Stimulated activated CD8-positive, alpha-beta memory T cell treated with anti-CD3 and anti-CD28 coated beads, Interleukin-2, amount 100 ng/mL, for 1 hour (primary cell): ENCODE measurements at places on chromosomes 12 and 14.
A peak's percentile ranks its signal among the peaks of the same experiment; 100 is the strongest.

DNA sequence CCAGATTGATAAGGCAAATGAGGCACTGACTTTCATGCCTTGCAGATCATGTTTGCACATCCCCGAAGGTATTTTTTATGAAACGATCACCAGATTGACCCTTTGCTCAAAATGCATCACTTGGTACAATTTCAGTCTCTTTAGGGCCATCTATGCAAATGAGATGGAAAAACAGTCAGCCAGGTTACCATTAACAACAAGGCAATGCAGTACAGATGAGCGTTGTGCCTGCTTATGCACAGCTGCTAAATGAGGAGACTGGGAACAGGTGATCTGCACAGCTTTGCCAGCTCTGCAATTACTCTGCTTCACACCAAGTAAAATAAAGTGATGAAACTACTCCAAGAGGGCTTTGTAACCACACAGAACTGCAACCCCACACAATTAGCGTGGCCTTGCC is 26.1 kb upstream of the PLEKHG7 start:
- no peak for DNase-seq

- DNase-seq, result no peak
These were observed 3.4 kb downstream of the B4GALNT3 start for GRCh38 chr12:462936-463705.

DNA sequence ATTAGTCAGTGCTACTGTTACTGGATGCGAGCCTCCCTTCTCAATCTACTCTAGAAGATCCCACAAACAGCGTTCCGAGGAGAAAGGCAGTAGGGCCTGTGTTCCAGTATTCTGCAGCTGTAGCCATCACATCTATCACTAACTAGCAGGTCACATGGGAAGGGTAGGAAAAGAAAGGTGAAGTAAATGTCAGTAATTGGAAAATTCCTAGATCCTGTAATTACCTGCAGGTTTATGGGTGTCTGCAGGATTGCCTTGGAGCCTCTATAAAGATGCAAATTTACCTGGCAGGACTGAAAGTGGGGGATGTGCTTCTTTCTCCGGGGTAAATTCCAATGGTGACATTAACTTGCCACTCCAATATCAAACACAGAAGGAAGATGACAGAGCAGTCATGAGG is 77.8 kb downstream of the FERMT2 start:
- DNase-seq, result no peak

- no peak for DNase-seq
These were observed 148.4 kb downstream of the ALG10B start for GRCh38 chr12:38465020-38465419.

GRCh38 chr12:110458756-110459155 is 8.6 kb upstream of the ARPC3 start:
- DNase-seq, result no peak

DNA sequence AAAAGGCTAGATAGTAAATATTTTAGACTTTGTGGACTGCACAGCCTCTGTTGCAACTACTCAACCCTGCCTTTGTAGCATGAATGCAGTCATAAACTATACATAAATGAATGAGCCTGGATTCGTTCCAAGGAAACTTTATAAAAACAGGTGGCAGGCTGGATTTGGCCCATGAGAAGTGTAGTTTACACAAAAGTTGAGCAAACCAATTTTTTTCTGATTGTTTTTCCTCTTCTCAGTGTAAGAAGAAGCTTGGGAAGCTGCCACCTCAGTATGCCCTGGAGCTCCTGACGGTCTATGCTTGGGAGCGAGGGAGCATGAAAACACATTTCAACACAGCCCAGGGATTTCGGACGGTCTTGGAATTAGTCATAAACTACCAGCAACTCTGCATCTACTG is 9.5 kb downstream of the OAS1 start:
- no peak for DNase-seq

DNA sequence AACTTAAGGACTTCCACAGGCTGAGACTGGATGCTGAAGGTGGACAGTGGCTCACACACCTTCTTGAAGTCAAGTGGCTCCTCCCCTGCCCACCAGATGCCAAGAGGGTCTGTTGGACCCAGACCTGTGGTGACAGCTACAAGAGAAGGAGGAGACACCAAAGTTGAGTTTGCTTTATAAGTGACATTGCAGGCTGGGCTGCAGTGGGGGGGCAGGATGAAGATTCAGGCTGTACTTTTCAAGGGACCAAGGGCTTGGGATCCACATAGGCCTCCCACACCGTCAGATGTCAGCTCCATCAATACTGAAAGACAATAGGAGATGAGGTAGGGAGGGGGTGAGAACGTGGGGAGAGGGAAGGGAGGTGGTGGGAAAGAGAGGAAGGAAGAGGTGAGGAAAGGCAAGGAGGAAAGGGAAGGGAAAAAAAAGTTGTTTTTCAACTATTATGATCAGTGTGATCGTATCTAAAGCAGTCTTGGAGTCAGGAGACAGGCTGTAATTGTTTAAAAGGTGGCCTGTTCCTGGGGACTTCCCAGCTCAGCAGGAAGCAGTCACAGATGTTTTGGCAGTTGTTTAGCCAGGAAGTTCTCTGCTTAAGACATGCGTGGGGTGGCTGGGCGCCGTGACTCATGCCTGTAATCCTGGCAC is 84.1 kb upstream of the RESF1 start:
- DNase-seq, result peak; percentile 19

DNA sequence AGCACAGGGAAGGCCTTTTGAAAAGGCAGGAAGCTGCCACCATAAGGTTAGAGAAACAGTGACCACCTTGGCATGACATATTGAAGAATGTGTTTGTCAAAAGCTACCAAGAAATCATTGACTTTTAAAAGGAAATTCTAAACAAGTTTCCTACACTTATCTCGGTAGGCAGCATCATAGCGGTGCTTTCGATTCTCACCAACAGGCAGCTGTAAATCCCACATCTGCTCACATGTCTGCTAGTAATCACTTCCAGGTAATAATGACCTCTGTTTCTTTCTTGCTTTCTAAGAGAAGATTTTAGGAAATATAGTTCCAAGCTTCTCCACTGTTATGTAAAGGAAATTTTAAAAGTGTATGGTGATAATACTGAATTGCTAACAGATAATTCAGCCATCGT is 821.1 kb upstream of the FOXG1 start:
- DNase-seq, result no peak

DNA sequence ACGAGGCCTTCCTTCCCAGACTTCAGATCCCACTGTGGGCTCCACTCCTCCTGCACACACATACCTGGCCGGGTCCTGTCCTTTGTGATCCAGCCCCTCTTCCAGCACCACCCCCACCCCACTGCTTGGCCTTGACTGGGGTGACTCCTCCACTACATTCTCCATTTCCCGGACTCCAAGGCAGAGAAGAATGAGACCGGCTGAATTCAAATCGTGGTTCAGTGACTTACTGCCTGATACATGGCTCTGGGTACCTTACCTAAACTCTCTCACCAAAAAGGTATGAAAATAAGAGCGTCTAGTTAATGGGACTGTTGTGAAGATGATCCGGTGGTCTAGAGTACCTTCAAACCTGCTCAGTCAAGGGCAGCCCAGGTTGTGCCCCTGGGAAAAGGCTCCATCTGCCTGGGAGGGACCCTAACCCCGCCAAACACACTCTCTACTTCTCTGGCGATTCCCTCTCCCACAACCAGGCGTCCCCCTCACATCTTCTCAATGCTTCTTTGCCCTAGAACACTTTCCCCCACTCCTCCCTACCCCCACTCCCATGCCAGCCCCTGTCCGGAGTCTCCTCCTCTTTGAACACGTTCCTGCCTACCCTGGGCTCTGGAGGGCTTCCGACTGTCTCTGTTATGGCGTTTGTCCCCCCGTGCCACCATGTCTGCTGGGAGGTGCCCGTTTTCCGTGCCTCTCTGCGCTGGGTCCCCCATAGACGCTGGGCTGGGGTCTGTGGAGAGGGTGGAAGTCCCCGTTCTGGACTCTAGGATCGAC is 1.5 kb upstream of the ZBTB42 start:
- no peak for DNase-seq

DNA sequence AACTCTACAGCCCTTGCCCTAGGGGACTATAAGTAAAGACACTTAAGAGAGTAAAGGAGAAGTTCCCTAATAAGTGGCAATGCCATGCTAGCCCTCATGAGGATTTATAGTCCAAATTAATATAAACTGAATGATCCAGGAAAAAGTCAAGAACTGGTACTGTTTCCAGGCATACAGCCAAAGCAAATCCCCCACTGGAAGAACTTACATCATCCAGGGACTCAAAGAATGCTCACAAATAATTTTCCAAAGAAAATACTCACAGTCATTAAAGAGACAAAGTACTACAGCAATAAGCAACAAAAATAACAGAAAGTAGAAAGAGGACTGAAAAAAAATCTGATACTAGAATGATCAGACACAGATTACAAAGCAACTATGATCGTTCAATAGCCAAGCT is 79.7 kb upstream of the RAP1B start:
- no peak for DNase-seq

GRCh38 chr12:110791589-110791988 is 48.9 kb upstream of the PPP1CC start:
- DNase-seq, result no peak

DNA sequence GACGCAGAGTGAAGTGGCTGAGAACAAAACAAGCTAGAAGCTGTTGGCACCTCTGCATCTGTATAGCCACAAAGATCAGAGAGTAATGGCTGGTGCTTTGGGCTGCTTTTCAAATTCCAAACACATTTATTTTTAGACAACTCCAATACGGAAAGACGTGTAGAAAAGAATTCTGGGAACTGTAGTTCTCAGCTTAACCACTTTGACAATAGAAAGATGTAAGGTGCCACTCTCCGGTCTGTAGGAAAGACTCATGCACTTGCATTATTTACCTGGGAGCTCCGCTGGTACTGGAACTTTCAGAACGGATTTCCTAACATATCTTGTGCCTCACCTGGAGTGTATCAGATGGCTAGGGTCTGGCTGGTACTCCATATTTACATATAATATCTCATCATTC is 1.8 kb upstream of the OR4K2 start:
- DNase-seq, result no peak

GRCh38 chr12:103503546-103504480 is 8.0 kb upstream of the C12orf42 start:
- DNase-seq, result peak; percentile 44

GRCh38 chr12:132245521-132246101 is 83.8 kb downstream of the GALNT9 start:
- DNase-seq, result no peak

GRCh38 chr14:91732859-91733477 is 1.1 kb upstream of the CATSPERB start:
- no peak for DNase-seq

DNA sequence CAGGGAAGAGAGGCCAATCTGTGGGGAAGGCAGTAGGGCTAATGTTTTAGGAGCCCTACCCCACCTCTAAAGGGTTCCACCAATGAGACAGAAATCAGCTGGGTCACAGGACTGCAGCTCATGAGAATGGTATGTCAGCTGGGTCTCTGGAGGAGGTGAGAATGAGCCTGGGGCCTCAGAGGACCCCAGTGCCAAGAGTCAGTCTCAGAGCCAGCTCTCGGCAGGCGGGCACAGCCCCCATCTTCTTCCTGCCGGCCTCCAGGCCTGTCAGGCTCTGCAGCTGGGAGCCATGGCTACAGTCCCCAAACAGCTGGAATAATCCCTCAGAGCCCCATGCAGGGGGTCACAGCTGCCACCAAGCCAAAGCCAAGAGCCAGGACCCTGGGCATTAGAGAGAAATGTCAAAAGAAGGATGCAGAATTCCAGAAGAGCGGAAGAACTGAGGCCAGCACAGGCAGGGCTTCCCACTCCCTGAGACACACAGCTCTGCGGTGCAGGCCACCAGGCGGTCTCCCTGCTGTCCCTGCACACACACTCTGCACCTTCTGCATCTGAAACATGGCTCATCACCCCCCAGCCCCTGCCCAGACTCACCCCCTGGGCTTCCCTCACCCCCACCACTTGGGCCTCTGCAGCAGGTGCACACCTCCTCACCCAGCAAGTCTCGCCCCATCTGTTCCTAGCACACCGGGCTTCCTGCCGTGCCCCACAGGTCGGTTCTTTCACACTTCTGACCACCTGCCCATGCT is 26.0 kb downstream of the ITPK1 start:
- DNase-seq, result no peak

DNA sequence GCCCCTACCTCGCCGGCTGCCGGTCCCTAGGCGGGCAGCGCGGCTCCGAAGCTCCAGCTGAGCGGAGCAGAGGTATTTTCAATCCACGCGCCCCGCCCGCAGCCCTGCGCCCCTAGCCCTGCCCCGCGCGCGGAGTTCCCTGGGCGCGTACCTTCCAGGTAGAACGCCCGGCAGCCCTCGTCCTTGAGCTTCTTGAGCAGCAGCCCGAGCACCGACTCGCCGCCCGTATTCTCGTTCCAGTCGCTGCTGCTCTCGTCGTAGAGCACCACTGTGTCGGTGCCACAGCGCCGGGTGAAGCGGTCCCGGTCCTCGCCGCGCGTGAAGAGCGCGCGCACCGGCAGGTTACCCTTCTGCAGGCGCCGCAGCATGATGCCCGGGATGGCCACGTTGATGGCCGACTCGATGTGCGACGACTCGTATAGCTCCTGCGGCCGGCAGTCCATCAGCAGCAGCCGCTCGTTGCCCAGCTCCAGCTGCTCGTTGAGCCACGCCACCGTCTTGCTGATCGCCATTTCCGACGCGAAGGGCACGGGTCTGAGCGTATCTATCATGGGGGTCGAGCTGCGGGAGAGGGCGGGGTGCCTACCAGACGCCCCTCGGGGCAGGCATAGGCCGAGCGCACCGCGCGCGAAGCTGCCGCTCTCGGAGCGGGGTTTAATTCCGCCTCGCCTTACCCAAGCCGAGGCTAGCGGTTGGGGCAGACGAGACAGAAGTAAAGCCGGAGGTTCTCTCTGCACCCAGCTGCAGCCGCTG is 636 bp downstream of the DUSP6 start:
- peak; percentile 5 for DNase-seq

DNA sequence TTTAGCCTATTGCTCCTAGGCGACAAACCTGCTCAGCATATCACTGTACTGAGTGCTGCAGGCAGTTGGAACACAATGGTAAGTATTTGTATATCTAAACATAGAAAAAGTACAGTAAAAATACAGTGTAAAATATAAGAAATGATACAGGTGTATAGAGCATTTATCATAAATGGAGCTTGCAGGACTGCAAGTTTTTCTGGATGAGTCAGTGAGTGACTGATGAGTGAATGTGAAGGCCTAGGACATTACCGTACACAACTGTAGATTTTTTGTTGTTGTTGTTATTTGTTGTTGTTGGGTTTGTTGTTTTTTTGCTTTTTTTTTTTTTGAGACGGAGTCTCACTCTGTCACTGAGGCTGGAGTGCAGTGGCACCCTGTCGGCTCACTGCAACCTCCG is 33.4 kb downstream of the PNMA1 start:
- no peak for DNase-seq

- no peak for DNase-seq
These were observed 10.6 kb downstream of the AREL1 start for GRCh38 chr14:74702293-74702692.

DNA sequence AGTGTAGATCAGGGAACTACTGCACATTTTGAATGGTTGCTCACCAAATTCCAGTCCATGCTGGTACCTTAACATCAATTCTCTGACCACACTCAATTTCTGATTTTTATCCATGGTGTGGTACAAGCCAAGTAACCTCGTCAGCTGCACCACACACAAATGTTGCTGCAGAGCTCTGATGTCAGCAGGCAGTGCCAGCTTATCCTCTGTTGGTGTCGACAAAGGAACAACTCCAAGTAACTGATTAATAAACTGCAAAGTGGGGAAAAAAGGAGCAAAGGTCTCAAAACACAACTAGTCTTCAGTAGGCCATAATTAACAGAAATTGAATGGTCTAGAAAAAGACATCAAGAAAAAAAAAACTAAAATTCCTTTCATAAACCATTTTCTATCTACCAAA is 47.4 kb downstream of the NAA25 start:
- no peak for DNase-seq

- DNase-seq, result peak; percentile 13
These were observed 704 bp downstream of the ATP2B1 start for GRCh38 chr12:89707703-89708564.

GRCh38 chr14:66464261-66464660 is 21.9 kb upstream of the CCDC196 start:
- no peak for DNase-seq
